ENCODE measurements at places on chromosomes 11 and 22.

DNA sequence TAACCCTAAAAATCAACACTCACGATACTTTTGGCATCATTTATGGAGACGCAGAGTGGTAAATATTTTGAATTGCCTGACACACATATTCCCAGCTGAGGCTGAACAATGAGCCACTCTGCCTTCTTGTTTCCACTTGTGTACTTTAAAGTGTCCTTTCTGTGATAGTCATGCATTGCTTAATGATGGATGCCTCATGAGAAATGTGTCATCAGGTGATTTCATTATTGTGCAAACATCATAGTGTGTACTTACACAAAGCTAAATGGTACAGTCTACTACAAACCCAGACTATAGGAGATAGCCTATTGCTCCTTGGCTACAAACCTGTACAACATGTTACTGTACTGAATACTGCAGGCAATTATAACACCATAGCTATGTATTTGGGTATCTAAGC lies 44.2 kb downstream of the MRE11 start:
- DNase-seq = no peak

GRCh38 chr22:40502919-40503318 lies 132.5 kb downstream of the SGSM3 start:
- no peak for DNase-seq

- DNase-seq = no peak
Measured at GRCh38 chr11:67776852-67777520, 102.6 kb upstream of the ALDH3B2 start.

- no peak for DNase-seq
Measured at GRCh38 chr22:37982938-37983859, 1.2 kb downstream of the SOX10 start.
